Stimulated activated CD4-positive, alpha-beta T cell treated with anti-CD3 and anti-CD28 coated beads, Interleukin-1b, Interleukin-23, amount 100 ng/mL, for 24 hours (primary cell): ENCODE measurements at places on chromosomes 2 and 18.

DNA sequence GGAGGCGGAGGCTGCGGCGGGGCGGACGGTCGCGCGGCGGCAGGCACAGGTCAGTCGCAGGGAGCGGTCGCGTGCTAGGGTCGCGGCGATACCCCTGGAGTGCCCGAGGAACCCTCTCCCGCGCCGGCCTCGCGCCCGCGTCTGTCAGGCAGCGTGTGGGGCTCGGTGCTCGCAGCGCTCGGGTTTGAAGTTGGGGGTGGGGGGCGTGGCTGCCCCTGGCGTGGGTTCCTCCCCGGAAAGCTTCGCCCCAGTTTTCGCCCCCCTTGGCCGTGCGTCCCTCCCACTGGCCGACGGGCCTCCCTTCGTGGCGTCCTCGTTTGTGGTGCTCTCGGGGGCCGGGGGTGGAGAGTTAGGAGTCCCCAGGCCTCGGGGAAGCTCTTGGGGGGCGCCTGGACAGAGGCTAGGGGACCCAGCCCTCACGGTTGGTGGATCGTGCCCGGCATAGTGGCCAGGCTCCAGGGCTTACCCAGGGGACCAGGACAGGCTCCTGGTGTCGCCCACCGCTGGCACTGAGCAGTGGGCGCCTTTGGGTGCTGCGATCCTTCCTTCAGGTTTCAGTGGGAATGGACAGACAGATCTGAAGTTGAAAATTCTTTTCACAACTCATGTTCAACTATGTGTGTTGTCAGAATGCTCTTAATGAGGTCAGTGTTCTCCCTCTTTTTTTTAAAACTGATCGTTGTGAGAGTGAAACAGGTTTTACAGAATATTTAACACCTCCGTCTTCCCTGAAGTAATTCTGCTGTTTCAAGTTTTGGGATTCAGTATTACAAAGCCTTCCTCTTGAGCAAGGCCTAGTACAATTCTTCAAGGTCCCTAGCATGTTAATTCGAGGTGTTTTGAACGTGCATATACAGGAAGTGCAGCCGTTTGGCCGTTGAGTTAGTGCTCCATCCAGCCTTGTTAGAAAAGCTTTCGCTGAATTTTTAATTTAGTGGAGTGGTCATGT lies 604 bp downstream of the RALBP1 start:
- DNase-seq = peak; percentile 1

DNA sequence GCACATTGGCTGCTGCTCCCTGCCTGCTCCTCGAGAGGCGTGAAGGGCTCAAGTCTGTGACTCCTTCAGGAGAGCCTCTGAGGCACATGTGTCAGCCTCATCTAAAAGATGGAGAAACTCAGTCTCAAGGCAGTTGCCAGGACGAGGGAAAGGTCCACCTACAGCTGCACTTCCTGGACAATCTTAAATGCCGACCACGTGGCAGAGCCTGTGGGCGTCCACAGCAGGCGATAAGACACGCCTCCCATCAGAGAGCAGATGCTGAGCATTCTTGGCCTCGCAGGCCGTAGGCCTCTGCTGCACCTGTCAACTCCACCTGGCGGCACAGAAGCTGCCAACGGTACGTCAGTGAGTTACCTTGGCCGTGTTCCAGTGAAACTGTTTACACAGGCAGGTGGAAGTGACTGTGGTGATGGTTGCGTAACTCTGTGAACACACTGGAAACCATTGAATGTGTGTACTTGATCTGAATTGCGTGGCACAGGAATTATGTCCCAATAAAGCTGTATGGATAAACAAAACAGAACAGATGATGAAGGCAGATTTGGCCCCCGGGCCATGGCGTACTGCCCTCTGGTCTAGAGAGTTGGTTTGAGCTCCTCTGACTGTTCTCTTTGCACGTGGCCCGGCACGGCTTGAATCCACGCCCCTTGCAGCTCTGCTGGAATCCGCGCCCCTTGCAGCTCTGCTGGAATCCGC lies 114.5 kb downstream of the RNF144A start:
- DNase-seq = no peak

DNA sequence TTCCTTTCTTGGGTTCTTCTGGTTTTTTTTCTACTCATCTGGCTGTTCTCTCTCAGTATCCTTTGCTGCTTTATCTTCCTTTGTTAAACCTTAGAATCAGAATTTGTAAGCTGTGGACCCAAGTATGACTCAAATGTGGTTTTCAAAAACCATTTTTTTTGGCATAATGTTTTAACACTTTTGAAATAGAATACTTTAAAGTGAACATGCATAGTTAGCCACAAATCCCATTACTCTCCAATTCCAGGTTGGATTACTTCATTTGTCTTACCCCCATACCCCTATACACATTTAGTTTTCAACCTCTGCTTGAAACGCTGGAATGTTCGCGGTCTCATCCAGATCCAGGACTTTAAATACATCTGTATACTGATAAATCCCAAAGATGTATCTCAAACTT lies 29.1 kb downstream of the ALMS1 start:
- no peak for DNase-seq

DNA sequence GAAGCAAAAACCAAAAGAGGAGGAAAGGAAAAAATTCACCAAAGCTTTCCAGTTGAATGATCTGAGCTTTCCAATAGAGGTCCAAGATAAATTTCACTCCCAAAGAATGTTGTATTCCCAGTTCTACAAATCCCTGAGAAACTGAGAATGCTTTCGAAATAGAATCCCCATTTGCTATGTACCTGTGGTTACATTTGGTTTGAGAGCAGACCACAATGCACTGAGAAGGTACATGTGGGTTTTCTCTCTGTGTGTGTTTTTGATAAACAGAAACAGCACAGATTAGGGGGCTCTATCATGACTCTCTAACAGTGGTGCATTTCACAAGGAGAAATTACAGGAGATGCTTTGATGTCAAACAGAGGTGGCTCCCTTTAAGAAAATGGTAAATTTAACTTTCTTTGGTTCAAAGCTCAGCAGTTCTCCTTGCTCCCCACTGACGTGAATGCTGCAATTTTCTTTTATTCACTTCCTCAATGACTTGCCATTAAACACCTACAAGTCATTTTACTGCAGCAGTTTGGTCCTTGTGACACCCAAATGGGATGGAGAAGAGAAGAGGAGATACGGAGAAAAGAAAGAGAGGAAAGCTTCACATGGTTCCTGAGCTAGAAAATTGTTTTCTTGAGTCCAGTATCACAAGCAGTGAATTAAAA lies 108.7 kb downstream of the EPHA4 start:
- DNase-seq = no peak

GRCh38 chr18:7946734-7947377 lies 379.7 kb downstream of the PTPRM start:
- DNase-seq = no peak

DNA sequence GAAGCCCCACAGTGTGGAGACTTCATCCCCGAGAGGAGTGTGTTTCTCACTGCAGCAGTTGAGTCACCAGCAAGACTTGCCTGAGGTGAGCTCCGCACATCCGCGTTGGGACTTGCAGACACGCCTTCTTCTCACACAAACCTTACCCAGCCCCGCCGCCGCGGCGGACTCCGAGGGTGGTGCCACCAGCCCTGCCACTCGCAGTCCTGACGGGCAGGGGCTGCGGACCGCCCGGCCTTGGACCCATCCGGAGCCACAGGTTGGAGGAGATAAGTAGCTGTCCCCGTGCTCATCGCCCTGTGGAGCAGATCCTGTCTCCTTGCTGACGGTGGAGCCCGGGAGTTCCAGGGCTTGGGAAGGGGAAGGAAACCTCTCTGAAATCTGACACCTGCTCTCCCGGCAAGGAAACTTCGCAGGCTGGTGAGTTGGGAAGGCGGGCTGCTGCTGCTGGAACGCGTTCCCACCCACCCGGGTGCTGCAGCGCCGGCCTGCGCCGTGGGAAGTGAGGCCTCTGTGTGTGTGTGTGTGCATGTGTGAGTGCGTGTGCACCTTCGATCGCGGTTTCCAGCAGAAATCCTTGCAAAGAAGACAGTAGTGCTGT lies at the start of gene RAB27B:
Gene RAB27B (plus strand): TSS at position 197 of the 601 bp plus-strand sequence. CDS start 49,109 bp downstream, outside the sequence.
- peak; percentile 57 for DNase-seq

GRCh38 chr2:230234845-230235244 lies 9.3 kb downstream of the SP140 start:
- DNase-seq = no peak

DNA sequence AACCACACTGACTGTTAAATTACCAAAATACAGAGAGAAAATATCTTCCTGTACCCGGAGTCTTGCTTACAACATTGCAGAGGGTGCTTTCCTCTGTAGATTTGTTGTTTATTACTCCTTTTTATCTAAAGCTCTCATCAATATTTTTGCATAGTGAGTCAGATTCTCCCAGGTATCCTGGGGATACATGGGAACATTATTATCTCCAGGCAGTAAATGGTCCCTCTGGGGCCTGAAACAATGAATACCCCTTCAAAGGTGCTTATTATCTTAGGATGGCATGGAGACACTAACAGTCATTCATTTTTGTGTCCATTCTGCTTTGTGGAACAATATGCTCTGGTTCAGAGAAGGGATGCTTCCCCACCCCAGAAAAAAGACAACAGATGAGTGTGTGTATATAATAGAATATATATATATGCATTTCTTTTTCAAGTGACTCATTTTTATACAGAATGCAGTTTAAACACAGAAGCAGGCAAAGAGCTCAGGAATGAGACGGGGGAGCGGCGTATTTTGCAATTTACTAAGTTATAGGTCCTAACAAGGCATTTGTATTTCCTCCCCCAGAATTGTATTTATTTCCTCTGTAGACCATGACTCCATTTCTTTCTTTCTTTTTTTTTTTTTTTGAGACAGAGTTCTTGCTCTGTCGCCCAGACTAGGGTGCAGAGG lies 424.8 kb upstream of the ZEB2 start:
- DNase-seq = no peak
